ENCODE measurements at places on chromosomes 4 and X. TPM values are rescaled to one million over a fixed set of nuclear protein-coding genes. Genes with fewer than 3 reads are reported as not detected.

- no peak for DNase-seq
Observed at GRCh38 chr4:131192318-131192717, 1956.8 kb upstream of the PCDH10 start.

DNA sequence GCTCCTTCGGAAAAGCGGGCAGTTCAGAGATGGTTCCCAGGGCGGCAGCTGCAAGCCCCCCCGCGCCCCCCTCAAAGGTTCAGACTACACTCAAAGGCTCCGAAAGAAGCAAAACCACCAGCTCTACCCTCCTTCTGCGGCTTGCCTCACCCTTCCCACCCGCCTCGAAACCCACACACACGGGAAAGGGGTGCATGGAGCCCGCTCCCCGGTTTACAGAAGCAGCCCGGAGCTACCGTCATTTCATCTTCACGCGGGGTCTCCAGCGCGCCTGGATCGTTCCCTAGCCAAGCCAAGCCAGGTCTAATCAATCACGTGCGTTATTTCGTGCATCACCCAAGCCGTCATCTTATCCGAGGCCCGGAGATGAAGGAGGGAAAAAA, 1.2 kb downstream of the NLGN4X start:
- DNase-seq: peak; percentile 1

DNA sequence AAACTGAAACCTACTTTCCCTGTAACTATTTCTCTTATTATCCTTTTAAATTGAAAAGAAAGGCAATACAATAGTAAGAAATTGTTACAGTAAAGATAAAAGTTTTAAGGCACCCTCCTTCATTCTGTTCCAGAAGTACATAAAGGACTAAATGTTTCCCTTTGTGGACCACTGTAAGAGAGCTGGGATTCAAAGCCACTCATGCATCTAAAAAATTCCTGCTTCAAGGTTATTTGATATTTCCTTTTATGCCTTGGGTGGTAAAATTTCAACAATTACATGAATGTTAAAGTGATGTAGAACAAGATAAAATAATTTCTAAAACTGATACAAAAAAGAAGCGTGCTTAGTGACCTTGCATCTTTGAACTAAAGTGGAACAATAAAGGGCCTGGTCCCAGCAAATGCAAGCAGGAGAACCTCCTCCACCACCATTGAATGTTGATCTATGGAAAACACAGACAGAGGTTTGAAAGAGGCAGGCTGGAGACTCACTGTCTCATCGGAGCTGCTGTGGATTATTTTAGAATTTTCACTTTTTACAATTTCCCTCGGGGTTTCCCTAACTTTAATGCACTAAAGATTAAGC, 42.3 kb upstream of the PRSS12 start:
- no peak for DNase-seq

GRCh38 chr4:5511791-5512190, 196.6 kb downstream of the EVC2 start:
- no peak for DNase-seq

DNA sequence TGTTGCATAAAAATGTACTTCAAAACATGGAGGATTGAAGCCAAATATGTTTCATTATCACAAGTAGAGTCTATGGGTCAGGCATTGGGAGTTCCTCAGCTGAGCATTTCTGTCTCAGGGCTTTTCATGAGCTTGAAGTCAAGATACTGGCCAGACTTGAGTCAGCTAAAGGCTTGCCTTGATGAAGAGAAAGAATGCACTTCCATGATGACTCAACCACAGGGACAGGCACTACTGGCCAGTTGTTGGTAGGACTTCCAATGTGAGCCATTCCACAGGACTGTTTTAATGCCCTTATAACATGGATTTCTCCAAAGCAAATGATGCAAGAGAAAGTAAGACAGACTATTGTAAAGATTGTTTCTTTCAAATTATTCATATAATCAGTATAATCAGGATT, 895.6 kb downstream of the RAB28 start:
- no peak for DNase-seq

DNA sequence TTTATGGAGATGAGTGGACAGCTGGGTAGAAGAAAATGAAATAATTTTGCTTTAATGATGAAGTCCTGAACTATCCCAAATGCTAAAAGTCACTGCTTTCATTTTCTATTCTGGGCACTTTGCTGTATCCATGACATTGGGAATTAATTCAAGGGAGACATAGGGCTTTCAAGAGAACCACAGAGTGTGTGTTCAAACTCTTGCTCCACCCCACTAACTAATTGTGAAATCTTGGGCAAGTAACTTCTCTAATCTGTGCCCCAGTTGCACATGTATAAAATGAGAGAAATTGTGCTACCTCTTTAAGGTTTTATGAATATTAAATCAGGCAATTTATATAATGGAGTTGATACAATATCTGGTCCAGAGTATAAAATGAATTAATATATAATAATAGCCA, 1422.0 kb downstream of the ADGRL3 start:
- no peak for DNase-seq

DNA sequence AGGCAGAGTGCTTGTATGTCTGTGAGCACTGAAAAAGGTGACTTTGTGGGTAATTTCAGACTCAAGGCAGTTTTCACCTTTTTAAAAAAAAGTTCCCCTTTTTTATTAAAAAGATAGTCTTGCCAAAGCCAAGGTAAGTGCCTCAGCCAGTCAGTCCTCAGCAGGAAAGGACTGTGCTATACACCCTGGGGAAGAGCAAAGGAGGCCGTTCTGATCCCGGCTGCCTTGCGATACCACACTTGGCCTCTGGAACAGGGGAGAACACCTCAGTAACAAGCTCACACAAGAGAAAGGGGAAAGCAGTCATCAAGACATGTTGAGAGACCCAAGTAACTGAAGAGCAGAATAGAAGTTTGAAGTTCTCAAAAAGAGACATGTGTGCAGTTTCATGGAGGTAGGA, 541.7 kb downstream of the BCOR start:
- no peak for DNase-seq

DNA sequence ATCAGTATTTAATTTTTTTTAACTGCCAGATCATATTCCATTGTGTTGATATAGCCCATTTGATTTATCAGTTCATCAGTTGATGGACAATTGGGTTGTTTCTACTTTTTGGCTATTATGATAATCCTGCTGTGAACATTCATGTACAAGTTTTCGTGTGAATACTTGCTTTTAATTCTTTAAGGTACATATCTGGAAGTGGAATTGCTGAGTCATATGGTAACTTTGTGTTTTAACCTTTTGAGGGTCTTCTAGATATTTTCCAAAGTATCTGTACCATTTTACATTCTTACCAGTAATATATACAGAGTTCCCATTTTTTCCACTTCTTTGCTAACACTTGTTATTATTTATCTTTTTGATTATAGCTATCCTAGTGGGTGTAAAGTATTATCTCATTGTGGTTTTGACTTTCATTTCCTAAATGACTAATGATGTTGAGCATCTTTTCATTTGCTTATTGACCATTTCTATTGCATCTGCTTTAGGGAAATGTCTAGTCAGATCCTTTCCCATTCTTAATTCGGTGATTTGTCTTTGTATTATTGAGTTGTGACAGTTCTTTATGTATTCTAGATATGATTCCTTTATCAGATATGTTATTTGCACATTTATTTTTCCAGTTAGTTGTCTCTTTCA, 75.2 kb upstream of the NUDT6 start:
- DNase-seq: no peak

- DNase-seq: no peak
Observed at GRCh38 chr4:73902817-73903547, 33.8 kb downstream of the CXCL1 start.

DNA sequence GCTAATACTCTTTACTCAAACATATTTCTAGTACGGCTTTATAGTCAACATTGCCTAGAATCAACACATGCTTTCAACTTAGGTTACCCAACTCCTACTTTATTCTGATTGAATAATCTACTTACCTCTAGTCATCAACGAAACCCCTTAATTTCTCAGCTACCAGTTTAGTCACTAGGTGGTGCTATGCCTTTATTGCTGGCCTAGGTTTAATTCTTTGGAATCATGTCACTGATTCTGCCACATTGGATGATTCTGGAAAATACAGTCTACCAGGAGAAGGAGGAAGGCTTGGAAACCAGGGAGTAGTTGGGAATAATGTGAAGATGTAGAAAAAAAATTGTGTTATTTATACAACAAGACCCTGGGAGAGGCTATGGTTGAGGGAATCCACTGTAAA, 167.7 kb downstream of the DCAF12L2 start:
- DNase-seq: no peak

DNA sequence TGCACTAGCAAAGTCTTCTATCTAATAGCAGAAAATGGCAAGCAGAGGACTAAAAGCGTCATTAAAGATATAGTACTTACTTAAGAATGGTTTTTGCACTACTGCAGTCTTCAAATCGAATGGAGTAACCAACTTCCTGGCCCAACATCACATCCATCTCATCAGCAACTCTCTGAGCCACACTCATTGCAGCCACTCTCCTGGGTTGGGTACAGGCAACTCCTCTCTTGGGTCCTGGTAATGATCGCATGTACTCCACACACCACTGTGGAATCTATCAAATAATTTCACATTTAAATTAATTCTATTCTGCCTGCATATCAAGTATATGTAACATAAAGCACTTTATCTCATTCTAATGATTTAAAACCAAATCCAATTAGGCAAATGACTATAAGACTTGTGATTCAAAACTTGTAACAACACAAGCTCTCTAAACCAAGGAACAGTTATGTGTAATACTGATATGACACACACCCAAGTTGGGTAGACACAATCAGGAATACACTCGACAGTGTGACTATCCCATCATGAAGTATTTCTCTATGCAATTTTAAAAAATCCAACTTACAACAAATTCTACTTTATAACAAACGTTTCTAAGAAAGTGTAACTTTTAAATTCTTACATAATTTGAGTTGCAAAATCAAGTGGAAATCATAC, 13.6 kb downstream of the DHX15 start:
- DNase-seq: no peak

DNA sequence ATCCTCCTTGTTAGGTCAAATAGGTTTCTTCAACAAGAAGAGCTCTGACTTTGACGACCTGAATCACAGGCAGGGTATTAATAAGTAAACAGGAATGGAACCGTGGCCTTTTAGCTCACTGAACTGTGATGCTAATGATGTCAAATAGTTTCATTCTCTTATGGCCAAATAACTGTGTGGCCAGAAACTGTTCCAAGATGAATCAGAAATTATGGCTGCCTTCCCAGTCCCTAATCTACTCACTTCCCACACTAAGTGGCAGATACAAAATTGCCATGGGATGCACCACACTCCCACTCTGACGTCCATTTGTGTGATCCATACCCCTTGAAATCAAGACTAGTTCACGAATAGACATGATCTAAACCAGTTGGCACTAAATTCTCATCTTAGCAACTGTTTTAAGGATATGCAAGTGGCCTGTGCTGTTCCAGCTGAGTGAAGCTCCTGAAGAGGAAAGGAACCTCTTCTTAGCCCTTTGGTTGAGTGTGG, 455.4 kb downstream of the IL15 start:
- DNase-seq: no peak

DNA sequence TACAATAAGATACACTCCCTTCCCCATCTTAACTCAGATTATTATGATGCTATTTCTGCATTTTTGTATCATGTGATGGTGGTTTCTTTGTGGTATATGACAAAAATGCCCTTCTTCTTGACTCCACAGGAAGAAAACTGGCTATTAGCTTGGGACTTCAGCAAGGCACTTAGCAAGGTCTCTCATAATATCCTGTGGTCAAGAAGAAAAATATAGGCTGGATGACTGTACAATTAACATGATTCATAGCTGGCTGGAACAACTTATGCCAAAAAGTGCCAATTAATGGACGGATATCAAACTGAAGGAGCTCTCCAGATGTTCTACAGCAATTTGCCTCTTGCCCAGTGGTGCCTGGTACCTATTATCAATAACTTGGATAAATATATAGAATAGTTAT, 2.3 kb upstream of the MID1IP1 start:
- DNase-seq: no peak

- no peak for DNase-seq
Observed at GRCh38 chr4:165048170-165048569, 5.5 kb upstream of the TRIM75 start.

DNA sequence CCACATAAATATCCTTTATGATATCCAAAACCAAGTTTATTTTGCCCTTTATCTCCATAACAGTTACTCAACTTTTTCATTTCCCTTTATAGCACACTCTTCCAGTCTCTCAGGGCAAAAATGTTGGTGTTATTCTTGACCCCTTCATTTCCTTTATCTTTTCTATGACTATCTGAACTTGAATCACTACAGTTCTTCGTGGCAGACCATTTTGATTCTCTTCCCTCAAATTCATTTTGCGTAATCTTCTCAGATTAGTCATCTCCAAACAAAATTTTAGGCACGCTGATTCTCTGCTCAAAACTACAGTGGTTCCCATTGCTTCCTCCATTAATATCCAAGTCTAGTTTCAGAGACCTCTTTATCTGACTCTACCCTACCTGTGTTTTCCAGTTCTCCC, 26.1 kb downstream of the RUFY3 start:
- DNase-seq: no peak

DNA sequence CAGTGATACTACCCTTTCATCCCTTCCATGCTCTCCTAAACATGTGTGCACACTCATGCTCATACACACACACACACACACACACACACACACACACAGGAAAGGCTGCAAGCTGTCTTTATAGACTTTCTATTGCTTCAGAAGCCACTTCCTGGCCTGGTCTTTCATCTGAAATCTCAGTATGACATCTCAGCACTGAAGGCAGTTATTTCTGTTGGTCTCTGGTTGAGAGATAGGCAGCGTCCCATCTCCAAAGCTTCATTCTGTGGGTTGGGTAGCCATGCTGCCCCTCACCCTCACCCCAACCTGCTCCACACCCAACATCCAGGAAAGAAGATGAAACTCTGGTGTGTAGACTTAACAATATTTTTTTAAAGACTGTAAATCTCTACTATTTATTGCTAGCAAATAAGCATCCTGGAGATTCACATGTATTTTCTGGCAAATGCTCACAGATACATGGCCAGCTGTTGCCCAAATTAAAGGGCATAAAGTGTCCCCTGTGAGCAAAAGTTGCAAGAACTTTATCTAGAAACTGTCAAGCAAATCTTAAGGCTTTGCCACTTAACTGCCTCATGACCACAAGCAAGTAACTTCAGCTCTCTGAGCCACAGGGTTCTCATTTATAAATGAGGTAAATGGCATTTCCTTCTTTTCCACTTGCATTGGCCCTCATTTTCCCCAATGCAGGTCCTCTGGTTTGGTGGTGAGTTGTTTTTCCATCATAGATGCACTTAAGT, 189.8 kb upstream of the AFF2 start:
- no peak for DNase-seq

The DKK2 gene
- 3.9 TPM for total RNA-seq

The NPFFR2 gene
- total RNA-seq: 0.73 TPM

The RIBC1 gene
- total RNA-seq: 1.7 TPM

The CENPVL1 gene
- 2.4 TPM for total RNA-seq

The SH3BGRL gene
- 64.1 TPM for total RNA-seq
